ENCODE measurements at places on chromosomes 12 and 14.

GRCh38 chr14:60184146-60184904 is 19.1 kb upstream of the DHRS7 start:
- DNase-seq: peak; percentile 54

GRCh38 chr14:65296876-65297275 is 115.7 kb upstream of the FUT8 start:
- no peak for DNase-seq

DNA sequence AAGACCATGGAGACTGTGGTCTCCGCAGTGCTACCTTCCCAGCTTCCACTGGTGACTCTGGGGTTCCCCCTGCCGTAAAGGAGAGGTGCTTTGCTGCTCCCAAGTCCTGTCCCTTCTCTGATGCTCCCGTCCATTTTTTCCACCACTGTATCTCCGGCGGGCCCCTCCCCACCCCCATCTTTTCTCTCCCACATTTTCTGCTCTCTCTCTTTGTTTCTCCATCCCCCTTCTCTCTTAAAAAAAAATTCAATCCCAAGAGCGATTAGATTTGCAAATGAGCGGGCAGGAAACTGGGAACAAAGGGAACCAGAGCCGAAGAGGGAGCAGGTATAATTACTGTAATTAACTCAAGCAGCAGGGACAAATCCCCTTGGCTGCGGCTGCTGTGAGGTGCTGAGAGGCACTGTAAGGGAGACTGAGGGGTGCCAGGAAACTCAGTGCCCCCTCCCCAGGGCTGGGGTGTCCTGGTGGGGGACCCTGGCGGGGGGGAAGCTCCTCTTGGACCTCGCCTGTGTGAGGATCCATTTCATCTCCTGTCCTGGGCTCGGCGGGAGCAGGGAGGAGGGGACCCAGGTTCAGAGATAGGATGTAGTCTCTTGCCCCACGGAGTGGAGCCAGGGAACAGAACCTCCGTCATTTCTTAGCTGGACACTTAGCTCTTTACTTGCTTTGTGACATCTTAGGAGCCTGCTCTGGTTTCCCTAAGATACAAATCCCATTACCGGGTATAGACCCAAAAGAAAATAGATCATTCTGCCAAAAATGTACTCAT is 140.4 kb upstream of the NRXN3 start:
- no peak for DNase-seq

GRCh38 chr12:11958221-11959091 is 112.3 kb upstream of the BCL2L14 start:
- DNase-seq: peak; percentile 97

DNA sequence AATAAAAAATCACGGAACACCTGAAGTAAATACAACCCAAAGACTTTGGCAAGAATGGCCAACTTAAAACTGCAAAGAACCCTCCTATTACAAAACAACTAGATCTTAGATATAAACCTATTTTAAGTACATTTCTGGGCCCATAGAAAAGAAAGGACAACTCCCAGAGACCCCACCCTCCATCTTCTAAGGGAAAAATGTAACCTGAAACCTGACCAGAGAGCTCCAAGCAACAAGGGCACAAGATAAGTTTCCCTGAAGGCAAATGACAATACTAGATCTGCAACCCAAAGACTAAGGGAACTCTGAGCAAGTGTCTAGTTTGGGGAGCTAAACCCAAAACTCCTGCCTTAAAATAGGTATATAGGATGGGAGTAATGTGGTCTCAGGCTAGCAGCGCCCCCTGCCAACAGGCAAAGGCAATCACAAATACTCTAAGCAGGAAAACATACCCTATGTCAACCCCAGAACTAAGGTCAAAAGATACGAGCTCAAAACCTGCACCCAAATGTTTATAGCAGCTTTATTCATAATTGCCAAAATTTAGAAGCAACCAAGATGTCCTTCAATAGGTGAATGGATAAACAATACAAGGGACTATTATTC is 218.9 kb downstream of the ITPR2 start:
- no peak for DNase-seq

GRCh38 chr12:2284321-2284813 is 231.6 kb downstream of the CACNA1C start:
- DNase-seq: peak; percentile 37

GRCh38 chr14:41409806-41410205 is 196.9 kb upstream of the LRFN5 start:
- no peak for DNase-seq

- DNase-seq: no peak
Observed at GRCh38 chr12:2691345-2692071, 103.3 kb upstream of the FKBP4 start.

- no peak for DNase-seq
Observed at GRCh38 chr12:70648831-70649230, 11.6 kb upstream of the PTPRB start.

DNA sequence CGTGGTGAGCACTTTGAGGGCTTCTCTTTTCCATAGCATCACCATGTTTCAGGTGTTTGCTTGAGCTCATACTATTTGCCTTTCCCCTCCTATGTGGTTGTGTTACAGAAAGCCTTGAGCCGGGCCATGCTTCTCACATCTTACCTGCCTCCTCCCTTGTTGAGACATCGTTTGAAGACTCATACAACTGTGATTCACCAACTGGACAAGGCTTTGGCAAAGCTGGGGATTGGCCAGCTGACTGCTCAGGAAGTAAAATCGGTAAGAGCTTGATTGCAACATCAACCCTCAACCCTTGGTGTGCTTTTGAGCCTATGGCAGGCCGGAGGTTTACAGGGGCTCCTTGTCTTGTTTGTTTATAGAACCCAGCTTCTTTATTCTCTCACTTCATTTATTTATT is 8.1 kb downstream of the LETMD1 start:
- DNase-seq: peak; percentile 15

DNA sequence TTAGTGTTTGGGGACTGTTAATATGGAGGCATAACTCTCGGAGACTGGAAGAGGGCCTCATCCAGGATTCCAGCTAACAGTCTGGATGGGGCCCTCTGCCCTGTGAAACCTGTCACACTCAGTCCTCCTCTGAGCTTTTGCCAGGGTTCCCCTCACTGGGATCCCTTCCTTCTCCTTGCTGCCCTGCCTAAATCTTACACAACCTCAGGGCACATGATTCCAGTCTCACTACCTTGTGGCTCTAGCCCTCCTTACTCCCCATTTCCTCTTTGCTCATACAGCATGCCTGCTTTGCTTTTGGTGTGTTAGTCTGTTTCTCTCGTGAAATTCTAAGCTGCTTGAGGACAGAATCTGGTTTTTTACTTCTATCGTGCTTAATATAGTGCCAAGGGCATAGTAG is 942 bp upstream of the GSG1 start:
- DNase-seq: no peak

GRCh38 chr12:108187831-108188230 is 58.7 kb downstream of the WSCD2 start:
- DNase-seq: no peak

DNA sequence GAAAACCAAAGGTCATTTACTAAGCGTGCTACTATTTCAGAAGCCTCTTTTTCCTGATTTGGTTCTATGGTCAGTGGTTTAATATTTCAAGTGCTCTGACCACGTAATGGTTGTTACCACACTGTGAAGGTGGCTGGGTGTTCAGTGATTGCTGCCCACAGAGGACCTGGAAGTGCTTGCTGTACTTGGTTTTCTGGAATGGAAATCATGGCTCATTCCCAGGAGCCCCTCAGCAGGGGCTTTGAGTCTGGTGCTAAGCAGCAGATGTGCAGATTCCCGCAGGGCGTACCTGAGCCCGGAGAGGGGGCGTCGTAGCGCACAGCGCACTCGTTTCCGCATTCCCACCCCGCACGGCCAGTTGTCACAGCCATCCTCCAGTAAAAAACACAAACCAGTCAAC is 50.5 kb downstream of the TRAF3 start:
- no peak for DNase-seq

DNA sequence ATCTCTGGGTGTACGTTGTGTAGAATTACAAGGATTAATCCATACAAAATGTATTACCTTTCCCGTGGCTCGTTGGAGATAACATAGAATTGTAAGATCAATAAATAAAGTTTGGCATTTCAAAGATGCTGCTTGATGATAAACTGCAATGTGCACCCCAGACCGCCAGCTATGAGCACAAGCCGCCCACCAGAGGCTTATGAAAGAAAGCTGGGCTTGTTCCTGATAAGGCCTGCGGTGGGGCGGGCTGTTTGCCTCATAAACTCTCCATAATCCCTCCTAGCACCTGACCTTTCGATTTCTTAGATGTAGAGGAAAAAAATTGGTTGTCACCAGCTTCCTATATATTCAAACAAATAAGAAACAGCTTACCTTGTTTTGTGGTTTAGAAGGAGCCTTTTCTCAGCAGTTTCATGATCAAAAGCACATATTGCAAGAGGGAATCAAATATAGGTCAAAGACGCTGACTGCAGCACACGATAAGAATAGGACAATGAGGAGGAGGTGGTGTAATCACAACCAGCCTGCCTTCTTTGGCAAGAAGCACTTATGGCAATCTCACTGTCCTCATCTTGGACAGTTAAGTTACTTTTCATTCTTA is 293.6 kb downstream of the RMST start:
- DNase-seq: no peak

- no peak for DNase-seq
Observed at GRCh38 chr12:110037315-110037714, 11.0 kb downstream of the C12orf76 start.

GRCh38 chr12:88242571-88242925 is 100.4 kb downstream of the TMTC3 start:
- DNase-seq: peak; percentile 43

DNA sequence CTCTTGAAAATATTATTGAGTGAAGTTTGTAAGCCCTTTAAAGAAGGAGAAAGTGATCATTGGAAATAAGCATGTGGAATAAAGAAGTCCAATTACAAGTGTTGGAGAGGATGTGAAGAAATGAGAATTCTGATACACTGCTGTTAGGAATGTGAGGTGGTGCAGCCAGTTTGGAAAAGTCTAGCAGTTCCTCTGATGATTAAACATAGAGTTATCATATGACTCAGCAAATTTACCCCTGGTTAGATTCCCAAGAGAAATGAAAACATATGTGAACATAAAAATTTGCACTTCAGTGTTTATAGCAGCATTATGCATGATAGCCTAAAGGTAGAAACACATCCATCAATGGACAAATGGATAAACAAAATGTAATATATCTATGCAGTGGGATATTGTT is 319.9 kb downstream of the AEBP2 start:
- DNase-seq: peak; percentile 54

GRCh38 chr12:130186651-130187268 is 24.5 kb downstream of the FZD10 start:
- DNase-seq: no peak

DNA sequence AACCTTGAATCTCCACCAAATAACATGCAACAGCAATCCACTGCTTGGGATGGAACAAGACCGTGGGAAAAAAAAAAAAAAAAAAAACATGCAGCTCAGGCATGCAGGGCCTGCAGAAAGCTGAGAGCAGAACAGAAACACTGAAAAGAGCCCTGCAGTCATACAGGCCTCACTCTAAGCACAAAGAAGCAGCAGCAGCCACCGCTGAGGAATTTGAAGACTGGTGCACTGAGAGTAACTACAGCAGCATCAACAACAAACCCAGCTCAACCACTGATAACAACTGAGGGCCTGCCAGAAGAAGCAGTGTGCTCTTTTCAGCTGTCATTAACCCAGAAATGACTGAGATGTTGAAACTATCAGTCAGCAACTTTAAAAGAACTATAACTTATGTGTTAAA is 354.7 kb upstream of the TMTC1 start:
- peak; percentile 89 for DNase-seq

- no peak for DNase-seq
Observed at GRCh38 chr12:7486512-7486911, 17.1 kb downstream of the CD163 start.

GRCh38 chr12:109963743-109964429 is 32.3 kb downstream of the GIT2 start:
- peak; percentile 48 for DNase-seq

DNA sequence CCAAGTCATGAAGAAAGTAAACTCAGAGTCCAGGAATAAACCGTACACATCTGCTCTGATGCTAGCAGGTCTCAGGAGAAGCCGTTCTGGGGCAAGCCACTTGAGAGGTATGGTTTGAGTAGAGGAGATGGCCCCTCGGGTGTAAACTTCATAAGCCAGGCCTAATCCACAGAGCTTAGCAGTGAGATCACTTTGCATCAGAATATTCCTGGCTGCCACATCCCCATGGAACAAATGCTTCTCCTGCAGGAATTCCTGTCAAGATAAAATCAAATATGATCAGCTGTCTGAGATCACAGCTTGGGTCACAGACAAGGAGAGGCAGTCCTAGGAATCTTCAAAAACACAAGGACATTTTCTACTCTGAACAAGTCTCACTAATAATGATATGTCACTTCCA is 11.2 kb upstream of the MAGOHB start:
- no peak for DNase-seq

- DNase-seq: peak; percentile 9
Observed at GRCh38 chr12:119679081-119679480, 11.1 kb downstream of the PRKAB1 start.

DNA sequence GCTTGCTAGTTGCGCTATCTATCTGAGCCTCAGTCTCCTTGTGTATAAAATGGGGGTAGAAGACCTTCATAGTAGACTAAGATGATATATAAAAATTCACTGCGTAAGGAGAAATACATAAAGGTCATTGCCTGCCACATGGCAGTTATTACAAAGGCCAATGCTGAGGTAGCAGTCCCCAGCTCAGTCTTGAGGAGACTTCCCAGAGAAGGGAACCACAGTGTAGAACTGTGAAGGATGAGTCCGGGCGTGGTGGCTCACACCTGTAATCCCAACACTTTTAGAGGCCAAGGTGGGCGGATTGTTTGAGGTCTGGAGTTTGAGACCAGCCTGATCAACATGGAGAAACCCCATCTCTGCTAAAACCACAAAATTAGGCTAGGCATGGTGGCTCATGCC is 17.1 kb upstream of the SP7 start:
- no peak for DNase-seq

- no peak for DNase-seq
Observed at GRCh38 chr12:65670775-65671174, 153.5 kb upstream of the HMGA2 start.

DNA sequence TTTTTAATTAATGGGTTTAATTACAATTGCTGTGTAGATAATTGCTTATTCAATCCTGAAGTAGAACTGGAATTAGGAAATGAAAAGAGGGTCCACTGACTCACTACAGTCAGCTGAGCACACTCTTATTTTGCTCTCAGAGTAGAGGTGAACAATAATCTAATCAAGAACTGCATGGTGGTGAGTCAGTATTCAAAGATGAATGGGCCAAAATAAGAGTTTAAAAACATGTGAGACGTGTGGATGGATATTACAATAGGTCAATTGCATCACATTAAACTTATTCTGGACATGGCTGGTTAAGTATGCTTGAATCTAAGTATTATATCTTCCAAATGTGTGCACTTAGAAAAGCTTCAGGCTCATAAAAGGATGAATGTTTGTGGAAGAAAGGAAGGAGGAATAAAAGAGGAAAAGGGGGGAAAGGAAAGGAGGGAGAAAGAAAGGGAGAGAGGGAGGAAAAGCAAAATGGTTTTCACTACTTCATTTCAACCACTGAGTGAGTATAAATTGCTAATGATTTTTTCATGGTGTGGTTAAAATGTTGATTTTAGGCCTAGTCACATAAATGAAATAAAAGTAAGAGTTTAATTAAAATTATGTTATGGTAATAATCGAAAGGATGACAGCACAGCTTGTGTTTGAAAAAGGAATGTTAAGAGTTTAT is 27.0 kb upstream of the EEA1 start:
- peak; percentile 62 for DNase-seq

All from brain microvascular endothelial cell (primary cell).